ENCODE measurements at places on chromosomes 16 and 17.

DNA sequence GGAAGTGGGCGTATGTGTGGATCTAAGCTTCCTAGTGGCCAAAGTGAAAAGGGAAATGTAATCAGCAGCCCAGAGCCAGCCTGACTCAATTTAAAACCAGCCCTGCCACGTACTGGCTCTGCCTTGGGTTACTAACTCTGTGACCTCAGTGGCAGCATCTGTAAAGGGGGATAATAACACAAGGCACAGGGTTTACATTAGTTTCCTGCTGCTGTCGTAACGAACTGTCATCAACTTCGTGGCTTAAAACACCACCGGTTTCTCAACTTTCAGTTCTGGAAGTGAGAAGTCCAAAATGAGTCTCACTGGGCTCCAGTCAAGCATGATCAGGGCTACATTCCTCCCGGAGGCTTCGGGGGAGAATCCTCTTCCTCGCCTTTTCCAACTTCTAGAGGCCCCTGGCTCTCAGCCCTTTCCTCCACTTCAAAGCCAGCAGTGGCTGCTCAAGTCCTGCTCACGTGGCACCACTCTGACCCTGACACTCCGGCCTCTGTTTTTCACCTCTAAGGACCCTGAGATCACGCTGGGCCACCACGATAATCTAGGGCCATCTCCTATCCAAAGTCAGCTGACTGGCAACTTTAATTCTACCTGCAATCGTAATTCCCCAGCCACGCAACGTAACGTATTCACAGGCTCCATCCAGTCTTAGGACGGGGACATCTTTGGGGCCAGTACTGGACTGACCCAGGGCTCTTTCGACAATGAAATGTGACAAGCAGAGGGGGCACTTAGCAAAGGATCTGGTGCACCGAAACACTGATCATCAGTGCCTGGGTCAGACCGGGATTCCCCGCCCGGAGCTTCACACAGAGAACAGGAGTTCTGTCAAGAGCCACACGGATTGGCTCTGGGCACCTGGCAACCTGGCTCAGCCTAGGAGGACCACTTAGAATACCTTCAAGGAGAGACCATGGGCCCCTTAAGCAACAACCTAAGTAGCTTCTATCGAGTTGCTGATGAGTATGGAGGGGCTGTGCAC lies 14.5 kb downstream of the TMC6 start:
- peak; percentile 61 for DNase-seq

DNA sequence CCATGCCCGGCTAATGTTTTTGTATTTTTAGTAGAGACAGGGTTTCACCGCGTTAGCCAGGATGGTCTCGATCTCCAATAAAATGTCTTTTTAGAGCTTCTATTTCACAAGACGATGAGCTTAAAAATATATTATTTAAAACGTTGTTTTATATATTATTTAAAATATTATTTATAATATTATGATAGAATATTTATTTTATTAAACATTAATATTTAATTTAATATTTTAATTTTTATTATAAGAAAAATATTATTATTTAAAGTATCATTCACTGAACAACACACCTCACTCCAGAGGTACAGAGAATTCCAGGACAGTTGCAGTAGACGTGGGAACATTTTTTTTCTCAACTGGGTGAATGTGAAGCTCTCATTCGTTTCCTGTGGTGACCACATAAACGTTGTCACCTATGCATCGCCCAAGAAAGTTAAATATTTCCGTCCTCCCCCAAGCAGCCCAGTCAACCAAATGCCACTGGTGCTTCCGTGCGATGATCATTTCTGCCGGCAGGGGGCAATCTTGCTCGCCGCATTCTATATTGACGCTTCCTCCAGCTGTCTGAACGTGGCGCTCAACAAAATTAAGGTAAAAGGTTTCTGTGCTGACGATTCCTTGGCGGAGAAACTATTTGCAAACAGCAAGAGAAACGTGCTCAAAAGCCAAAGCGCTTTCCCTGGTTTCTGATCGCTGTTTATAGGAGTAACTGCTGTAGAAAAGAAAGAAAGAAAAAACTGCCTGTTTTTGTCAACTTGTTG lies 41.7 kb upstream of the PRSS54 start:
- peak; percentile 92 for DNase-seq

DNA sequence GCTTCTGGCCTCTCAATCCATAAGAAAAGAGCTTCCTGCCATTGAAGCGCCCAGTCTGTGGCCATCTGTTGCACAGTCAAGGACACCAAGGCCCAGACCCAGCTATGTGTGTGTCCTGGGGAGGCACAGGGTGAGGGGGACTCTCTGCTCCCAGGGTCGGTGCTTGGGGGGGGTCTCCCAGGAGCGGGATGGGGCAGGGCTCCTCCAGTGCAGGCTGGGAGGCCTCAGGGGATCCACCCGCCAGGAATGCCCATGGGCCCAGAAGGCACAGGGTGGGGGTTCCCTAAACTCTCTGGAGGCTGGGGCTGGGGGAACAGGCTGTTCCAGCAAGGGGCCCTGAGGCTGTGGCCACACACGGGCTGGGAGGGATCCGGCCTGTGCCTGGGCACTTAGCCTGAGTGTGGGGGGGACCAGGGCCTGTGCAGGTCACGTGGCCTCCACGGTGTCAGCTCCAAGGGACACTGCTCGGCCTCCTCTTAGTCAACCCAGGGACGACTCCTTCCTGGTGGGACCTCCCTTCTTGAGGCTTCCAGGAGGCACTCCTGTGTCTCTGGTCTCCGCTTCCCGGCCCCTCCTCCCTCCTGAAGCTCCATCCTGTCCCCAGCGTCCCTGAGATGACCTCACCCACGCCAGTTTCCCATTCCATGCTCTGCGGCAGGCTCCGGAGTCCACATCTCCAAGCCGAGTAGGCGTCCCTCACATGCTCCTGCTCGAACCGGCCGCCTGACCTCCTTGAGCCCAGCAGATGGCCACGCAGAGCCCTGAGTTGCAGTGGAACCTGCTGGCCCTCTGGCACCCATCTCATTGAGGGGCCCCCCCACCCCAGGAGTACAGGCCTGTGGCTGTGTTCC lies 23.1 kb upstream of the BAHCC1 start:
- DNase-seq: no peak

DNA sequence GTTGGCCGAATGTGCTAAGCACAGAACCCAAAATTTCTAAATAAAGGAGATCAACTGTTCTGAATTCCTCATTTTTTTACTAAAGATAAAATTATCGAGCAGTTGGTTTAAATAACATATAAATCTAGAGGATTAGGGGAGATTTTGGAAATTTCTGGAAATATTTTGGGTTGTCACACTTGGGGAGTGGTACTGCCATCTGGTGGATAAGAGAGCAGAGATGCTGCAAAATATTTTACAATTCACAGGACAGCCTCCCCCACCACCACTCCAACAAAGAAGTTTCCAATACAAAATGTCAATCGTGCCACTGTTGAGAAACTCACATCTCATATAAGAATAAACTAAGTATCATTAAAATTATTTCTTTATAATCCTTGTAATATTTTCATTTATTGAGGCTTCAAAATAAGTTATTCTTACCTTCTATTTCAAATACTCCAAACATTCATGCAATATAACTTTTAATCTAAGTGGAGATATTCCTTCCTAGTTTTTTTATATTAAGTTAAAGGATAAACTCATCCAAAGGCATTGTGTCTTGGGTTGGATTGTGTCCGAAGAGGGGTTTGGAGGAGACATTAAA lies 17.0 kb upstream of the ABCA8 start:
- no peak for DNase-seq

DNA sequence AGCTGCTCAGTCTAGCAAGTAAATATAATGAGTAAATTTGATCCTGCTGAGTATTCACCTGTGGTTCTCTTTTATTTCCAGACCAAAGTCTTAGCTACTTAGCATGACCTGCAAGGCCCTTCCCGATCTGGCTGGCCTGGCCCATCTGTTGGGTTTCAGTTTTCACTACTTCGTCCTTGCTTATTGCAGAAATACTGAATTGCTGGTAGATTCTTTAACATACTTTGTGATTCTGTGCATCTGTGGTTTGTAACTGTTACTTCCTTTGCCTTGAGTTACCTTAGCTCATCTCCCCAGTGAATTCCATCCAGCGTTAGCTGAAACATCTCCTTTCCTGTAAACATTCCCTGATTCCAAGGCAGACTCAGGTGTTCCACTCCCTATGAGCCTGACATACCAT lies 131.1 kb downstream of the PHKB start:
- DNase-seq: no peak

- no peak for DNase-seq
Observed at GRCh38 chr16:8798174-8798527, 512 bp downstream of the PMM2 start.

All from activated CD4-positive, alpha-beta T cell treated with anti-CD3 and anti-CD28 coated beads, Interleukin-2, amount 50 U/mL, for 48 hours (primary cell).